ENCODE measurements at places on chromosomes 11 and 22.
A peak's percentile ranks its signal among the peaks of the same experiment; 100 is the strongest.

- DNase-seq: no peak
Observed at GRCh38 chr22:38611559-38611958, 41.6 kb upstream of the DMC1 start.

GRCh38 chr11:48017105-48017830 lies 36.9 kb downstream of the PTPRJ start:
- no peak for DNase-seq

DNA sequence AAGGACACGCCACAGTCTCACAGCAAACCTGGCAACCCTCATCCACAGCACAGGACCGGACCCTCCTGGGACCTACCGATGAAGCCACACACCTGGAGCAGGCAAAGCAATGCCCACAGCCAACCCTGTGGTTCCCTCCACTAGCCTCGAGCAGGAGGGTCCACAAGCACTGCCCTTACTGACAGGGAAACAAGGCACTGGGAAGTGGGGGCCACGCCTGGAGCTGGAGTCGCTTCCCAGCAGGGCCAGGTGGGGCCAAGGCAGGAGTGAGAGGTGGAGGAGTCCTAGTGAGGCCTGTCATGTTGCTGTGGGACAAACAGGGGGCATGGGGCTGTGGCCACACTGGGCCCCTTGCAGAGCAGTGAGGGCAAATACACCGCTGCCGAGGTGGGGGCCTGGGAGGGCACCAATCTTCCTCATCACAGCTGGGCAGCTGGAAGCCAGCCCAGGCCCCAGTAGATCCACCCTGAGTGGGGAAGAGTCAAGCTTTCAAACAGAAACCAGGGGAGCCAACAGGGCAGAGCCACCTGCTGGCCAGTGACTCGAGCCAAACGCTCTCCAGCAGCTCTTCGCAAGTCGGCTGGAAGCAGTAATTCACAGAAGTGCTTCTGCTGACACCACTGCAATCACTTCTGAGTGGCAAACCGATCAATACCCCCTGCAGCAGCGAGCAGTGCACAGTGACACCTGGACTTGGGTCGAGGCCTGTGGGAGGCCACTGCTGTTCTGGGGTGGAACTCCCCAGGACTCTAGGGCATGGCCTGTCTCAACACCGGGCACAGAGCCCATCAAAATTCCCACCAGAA lies 13.7 kb downstream of the SULT4A1 start:
- DNase-seq: no peak

GRCh38 chr11:116504541-116505297 lies 268.1 kb downstream of the BUD13 start:
- DNase-seq: no peak

DNA sequence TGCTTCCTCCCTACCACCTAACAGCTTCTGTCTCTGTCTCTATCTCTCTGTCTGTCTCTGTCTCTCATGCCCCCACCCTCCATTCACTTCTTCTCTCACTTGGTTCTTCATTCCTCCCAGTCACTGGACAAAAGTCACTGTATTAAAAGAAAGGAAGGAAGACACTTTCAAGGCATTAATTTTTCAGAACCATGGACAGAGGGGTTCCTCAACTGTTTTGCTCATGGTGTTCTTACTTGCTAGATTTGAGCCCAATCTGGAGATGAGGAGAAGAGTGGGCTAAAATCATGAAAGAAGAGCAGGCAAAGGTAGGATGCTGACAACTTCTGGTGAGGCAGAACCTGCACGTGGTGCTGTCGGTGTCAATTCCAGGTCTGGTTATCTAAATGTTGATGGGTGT lies 116.7 kb upstream of the LARGE1 start:
- no peak for DNase-seq

GRCh38 chr11:66567787-66568123 lies 651 bp downstream of the CTSF start:
- DNase-seq: no peak

- DNase-seq: no peak
Observed at GRCh38 chr11:69551963-69552362, 70.5 kb downstream of the LINC01488 start.

GRCh38 chr11:1231396-1232020 lies 8.6 kb downstream of the MUC5B start:
- DNase-seq: no peak

- no peak for DNase-seq
Observed at GRCh38 chr22:43060183-43060582, 29.0 kb downstream of the TTLL1 start.

- DNase-seq: no peak
Observed at GRCh38 chr22:31313366-31314147, 21.3 kb upstream of the PIK3IP1 start.

DNA sequence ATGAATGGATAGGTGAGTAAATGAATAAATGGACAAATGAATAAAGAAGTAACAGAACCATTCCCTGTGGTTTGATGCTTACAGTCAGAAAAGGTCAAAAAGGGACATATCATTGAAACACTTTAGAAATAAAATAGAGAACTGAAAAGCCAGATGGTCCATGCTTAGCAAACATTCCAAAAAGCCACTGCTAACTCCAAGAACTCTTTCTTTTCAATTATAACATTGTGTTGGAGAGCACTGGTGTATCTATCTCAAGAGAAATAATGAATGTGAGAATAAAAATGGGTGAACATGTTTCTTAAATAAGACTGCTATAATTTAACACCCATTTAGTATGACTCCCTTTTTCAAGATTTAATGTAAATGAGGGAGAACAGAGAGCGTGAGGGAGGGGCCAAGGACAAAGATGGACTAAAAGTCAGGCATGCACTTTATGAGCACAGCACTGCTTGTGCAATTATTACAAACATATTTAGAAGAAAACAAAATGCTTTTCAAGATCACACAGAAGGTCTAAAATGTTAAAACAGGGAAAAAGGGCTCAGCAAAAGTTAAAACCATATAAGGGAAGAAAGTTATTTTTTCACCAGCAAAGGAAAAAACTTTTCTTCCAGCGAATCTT lies 224.3 kb upstream of the PITPNB start:
- DNase-seq: no peak

- DNase-seq: no peak
Observed at GRCh38 chr22:22588485-22589164, 29.6 kb upstream of the PRAME start.

DNA sequence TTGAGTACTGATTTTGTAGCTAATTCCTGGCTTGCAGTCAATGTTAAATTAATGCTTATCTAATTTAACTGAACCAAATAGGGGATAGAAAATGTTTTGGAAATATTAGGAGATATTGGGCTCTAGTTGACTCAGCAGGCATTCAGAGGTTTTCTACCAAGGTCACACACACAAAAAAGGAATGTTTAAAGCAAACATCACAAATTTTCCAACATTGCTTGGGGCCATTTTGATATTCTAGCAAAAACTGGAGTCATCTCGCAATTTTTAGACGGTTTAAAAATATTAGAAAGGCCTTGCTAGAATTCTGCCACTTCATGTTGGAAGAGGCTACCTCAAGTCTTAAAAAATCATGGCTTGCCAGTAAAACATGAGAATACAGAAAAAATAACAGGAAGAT lies 2082.1 kb upstream of the RAG2 start:
- DNase-seq: no peak

DNA sequence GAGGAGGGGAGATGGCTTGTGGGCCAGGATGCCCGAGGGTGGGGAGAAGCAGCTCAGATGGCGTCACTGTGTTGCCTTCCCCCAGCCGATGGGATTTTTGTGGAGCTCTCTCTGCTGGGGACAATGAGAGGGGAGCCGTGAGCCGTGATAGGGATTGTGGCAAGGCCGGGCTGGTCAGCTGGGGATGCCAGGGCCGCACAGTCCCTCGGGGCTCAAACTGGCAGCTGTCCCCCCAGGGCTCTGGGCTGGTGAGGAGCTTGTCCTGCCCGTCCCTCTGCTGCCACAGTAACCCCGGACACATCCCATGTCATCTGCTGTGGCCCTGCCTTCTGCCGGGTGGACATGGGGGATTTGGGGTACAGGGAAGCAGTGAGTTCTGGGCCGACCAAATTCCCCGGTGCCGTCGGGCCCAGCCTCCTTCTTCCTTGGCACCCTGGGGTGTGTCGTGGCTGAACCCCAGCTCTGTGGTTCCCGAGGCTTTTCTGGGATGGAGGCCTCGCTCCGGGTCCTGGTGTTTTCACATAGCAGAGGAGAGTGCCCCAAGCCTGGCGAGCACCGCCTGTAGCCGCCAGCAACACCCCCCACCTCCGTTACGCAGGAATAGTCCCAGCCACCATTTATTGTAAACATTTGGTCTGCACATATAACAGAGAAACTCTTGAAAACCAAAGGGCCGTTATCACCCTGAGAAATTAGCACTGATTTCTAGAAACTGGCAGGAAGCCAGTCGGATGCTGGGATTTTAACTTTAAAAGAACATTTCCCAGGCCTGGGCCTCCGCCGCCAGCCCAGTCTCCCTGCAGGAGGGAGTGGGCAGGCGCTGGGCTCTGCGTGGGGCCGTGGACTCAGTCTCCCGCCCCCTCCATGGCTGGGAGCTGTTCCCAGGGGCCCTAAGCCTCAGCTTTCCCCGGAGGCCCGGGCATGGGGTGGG lies 9.9 kb downstream of the BRSK2 start:
- no peak for DNase-seq

DNA sequence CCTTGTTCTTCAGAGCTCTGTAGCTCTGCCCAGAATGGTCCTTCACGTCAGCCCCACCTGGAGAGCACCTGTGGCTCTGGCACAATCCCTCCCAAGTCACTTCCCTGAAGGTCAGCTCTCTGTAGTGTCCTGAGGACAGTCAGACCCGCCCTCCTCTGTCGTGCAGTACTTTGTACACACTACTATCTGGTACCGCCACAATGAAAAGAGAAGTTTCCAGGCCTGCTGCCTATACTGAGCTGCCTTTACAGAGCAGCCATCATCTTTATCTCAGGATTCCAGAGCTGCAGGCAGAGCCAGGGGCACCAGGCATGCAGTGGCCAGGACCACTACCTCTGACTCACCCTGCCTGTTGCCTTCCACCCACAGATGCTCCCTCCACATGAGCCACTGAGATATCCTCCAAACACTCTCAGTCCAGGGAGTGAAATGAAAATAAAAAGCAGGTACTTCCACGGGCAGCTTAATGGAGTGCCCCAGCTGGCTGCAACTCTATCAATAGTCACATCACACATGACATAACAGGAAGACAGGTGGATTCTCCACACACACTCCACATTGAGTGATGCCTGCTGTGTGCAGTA lies 7.3 kb downstream of the PACSIN2 start:
- no peak for DNase-seq

DNA sequence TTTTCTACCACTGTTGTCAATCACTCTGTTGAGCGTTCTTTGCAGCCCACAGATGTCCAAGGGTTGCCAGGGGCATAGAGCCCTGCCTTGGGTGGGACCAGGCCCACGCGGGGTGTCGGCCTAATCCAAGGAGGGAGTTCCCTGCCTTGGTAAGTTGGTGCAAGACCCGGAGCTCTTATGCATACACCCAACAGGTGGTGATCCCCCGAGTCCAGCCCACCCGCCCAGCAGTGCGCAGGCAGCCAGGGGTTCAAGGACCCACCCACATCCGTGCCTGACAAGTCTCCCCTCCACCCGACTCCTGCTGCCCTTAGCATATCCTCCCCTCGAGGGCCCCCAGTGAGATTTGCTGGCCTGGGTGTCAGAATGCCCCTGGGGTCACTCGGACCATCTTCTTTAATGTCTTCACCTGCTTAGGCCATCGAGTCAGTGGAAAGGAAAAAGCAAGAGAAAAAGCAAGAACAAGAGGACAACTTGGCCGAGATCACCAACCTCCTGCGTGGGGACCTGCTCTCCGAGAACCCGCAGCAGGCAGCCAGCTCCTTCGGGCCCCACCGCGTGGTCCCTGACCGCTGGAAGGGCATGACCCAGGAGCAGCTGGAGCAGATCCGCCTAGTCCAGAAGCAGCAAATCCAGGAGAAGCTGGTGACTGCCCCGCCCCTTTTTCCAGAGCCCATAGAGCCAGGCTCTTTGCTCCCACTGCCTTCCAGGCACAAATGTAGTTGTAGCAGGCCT lies 12.2 kb downstream of the RIBC2 start:
- no peak for DNase-seq

- DNase-seq: no peak
Observed at GRCh38 chr22:41991111-41991510, 7.5 kb upstream of the WBP2NL start.

- no peak for DNase-seq
Observed at GRCh38 chr11:72573072-72573854, 101.0 kb downstream of the PDE2A start.

- no peak for DNase-seq
Observed at GRCh38 chr11:64864473-64865285, 13.7 kb downstream of the EHD1 start.

GRCh38 chr11:1930462-1930830 lies 10.9 kb downstream of the TNNT3 start:
- no peak for DNase-seq

GRCh38 chr11:70414341-70415100 lies 16.2 kb downstream of the CTTN start:
- DNase-seq: no peak

DNA sequence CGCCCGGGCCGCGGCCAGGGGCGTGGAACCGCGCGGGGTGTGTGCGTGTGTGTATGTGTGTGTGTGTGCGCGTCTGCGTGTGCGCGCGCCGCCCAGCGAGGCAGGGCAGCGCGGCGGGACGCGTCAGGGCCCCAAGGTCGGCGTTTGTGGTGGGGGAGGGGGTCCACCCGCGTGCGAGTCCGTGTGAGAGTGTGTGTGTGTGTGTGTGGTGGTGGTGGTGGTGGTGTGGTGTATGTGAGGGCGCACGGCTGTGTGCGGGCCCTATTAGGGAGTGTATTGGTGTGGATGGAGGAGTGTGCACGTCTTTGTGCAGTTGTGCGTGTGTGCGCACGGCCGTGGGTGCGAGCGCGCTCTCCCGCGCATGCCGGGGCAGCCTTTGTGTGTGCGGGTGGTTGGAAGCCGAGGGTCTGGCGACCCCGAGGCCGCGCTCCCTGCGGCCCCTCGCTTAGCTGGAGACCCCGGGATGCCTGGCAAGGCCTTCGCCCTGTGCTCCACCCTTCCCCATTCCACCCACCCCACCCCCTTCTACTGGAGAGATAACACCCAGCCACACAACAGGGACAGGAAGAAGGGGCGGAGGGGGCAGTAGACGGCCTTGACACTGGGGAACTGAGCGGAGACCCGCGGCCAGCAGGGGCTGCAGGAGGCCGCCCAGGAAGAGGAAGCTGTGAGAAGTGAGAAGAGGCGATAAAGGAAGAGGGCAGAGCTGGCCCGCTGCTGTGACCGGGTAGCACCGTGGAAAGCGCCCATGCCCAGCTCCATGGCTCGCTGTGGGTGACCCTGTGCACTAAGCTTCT lies 528 bp upstream of the ARRB1 start:
- DNase-seq: peak; percentile 35

- no peak for DNase-seq
Observed at GRCh38 chr11:16434036-16434435, 77.7 kb upstream of the SOX6 start.

Measured in stimulated activated CD8-positive, alpha-beta memory T cell treated with anti-CD3 and anti-CD28 coated beads, Interleukin-15, amount 100 ng/mL, for 4 hours (primary cell).